ENCODE measurements at places on chromosomes 12 and 14.
A peak's percentile ranks its signal among the peaks of the same experiment; 100 is the strongest.

GRCh38 chr12:123264642-123265041, 7.0 kb downstream of the CDK2AP1 start:
- peak; percentile 31 for DNase-seq

- DNase-seq = no peak
Measured at GRCh38 chr12:123990511-123990910, 17.5 kb downstream of the ZNF664 start.

DNA sequence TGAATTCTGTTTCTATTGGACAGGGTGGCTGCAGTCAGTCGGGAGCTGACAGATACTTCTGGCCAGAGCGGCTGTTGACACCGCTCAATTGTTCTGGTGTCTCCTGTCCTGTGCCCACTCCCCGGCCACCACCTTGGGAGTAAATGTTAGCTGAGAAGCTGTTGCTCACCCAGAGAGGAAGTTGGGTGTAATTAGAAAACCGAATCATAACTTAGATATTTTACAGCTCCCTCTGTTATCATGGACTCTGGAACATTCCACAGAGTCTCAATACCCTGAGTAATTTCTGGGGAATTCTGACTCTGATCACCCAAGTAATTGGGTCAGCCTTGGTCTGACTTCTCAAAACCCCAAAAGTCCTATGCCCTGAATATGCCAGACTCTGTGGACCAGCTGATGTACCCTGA, 58.3 kb upstream of the RFLNA start:
- DNase-seq = no peak

- peak; percentile 86 for DNase-seq
Measured at GRCh38 chr14:102694530-102695166, 82.6 kb upstream of the TRAF3 start.

GRCh38 chr12:91990525-91990924, 155.1 kb downstream of the BTG1 start:
- no peak for DNase-seq

DNA sequence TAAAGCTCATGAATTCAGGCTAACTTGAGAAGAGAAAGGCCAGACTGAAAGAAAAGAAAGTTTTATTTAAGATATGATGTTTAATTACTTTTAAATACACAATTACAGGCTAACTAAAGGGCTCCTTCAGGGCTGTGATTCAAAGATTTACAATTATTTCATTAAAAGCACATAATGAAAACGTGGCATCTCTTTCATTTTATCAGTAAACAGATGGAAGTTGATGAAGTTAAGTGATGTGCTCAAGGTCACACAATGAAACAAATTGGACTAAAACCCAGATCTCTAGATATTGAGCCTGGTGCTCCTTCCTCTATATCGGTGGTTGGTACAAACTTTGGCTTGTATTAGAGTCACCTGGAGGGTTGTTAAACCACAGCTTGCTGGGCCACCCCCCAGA, 13.5 kb upstream of the NFKBIA start:
- DNase-seq = no peak

DNA sequence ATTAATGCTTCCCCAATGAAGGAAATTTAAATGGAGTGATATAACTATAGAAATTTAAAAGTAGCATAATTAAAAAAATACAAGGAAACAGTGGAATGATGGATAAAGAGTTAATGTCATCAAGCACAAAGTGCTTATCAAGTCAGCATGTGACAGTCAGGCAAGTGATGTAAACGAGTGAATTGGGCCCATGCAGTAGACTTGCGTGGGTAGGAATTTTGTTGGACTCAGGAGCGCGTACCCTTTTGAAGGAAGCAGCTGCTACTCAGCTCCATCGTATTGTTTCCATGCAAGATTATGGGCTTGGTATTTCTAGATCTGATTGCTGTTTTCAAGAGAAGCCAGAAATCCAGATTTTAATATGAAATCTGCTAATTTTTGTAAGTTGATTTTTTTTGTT, 4.4 kb upstream of the DYRK4 start:
- DNase-seq = no peak

- DNase-seq = peak; percentile 47
Measured at GRCh38 chr12:78118036-78118435, 287.3 kb downstream of the NAV3 start.

- DNase-seq = no peak
Measured at GRCh38 chr14:33996462-33996861, 45.6 kb upstream of the EGLN3 start.

DNA sequence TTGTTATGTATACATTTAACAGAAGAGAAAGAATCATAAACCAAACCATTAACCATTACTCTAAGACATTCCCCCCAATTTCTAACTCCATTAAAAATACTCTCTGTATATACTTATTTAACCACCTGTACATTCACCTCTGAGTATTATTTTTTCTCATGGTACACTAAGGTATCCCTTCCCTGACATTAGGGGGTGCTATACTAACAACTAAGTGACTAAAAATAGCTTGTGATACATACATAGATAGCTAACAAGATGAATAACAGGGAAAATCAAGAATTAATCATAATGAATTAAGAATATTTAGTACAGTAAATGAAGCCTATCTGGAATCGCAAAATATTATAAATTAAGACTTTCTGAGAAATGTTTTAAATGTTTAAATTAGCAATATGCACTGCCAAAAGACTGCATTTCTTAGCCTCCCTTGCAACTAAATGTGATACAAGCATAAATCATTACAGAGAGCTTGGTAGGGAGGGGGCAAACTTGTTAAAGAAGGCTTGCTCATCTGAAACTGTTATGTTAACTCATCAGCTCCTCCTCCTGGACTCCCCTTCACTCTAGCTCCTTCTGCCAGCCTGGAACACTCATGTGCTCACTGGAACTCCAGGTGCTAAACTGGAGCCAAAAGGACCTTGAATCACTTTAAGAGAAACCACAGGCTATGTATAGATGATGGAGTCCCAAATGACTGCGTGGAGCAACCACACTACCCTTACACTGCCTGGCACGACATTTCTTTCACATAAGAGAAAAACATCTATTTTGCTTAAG, 14.9 kb downstream of the C2CD5 start:
- DNase-seq = no peak

DNA sequence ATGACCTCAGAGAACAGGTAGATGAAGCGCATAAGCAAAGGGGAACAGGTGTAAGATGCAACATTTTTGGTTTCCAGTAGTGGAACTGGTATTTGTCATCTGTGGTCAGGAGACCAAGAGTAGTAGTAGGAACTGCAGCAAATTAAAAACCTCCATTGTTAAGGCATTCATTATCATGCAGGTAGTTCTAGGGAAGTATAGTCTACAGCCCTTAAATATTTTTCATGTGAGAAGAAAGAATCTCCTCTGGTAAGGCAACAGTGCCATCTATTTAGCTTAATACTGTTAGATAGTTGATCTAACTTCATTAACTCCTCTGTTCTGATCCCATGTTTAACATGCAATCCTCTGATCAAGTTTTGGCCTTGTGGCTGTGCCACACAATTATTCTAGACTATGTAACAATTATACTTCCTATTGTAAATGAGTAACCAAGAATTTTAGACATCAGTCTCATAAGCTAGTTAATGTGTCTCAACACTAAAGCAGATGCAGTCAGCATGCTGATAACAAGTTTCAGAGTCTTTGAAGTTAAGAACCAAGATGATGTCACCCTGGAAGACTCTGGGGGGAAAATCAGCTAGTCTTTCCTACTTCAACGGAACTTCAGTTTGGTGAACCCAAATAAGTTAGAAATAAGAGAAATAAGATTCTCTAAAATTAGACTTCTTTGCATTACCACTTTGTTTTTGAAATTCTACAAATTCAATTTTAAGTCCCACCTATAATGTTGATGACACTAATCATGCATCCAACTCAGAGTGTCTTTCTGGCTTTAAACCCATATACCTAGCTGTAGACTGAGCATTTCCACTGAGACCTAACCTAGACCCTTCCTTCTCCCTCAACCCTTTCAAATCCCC, 70.9 kb downstream of the STXBP6 start:
- DNase-seq = no peak

- no peak for DNase-seq
Measured at GRCh38 chr12:123149088-123149487, 1.8 kb downstream of the PITPNM2 start.

- DNase-seq = no peak
Measured at GRCh38 chr14:101019541-101019940, 116.0 kb upstream of the RTL1 start.

- DNase-seq = no peak
Measured at GRCh38 chr14:22877000-22877501, 5.5 kb downstream of the LRP10 start.

DNA sequence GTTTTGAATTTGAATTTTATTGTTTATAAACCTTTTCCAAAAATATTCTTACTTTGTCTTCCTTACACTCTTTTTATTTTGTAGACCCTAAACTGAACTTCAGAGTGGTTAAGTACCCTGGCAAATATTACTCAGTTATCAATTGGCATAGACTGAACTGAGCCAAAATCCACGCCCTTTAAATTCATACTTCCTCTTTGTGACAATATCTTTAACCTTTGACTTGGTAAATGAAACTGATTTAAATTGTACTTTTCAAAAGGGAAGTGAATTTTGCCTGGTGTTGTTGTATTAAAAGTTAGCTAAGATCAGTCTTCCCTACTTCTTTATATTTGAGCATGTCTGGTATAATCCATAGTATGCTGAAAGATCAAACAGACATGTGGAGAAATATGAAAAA, 184.3 kb upstream of the USP15 start:
- no peak for DNase-seq

DNA sequence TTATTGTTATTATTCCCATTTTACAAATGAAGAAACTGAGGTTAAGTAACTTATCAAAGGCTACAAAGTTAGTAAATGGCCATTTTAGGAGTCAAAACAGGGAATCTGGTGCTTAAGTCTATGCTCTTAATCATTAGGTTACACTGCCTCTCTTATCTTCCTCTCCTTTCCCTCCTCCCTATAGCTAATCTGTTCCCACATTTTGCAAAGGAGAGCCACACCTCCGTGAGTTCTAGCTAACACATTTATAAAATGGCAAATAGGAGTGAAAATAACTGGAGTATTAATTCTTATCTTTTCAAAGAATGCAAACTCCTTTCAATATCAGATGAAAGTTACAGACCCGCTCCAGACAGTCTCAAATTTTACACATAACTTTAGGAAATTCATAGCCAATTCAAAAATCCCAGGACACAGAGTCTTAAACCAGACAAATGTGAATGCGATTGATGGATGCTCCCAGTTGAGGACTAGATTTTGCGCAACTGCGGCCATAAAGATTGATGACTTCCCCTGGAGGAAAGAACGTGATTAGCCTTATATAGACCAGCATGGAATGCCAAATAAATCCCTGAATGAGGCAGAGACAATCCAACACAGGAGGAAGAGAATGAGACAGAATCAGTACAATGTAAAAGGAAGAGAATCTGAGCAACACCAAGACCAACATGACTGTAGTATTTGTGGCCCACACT, 225.0 kb upstream of the ARID2 start:
- no peak for DNase-seq

DNA sequence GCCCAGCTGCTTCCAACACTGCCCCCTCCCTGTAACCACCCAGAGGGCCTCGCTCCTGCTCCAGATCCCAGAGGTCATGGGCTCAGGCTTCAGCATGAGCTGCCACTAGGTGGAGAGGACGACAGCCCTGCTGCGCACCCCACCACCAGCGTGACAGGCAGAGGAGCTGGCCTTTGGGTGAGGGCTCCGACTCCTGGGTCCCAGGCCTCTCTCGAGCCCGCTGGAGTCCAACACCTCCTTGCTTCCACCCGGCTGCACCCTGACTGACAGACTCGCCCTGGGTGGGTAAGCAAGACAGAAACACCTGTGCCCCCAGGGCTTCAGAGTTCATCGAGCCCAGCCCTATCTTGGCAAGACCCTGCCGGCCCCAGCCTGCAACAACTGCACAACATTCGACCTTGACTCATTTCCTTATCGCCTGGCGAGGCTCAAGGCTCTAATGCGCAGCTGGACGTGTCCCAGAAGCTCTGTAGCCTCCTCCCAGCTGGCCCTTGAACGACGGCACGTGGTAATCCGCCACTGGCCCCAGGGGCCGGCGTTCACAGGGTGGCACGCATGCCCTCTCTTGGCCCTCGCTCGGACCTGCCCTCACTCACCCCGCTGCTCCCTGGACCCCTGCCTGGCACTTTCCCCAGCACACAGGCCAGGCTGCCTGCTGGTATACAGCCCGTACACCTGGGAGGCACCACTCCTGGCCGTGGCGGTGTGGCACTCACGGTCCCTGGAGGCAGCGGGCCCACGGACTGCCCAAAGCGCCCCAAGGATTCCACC, 28.0 kb downstream of the VPS37B start:
- DNase-seq = peak; percentile 33

- no peak for DNase-seq
Measured at GRCh38 chr14:68793734-68794129, 865 bp upstream of the ZFP36L1 start.

GRCh38 chr14:46054526-46054925, 597.1 kb downstream of the RPL10L start:
- no peak for DNase-seq

DNA sequence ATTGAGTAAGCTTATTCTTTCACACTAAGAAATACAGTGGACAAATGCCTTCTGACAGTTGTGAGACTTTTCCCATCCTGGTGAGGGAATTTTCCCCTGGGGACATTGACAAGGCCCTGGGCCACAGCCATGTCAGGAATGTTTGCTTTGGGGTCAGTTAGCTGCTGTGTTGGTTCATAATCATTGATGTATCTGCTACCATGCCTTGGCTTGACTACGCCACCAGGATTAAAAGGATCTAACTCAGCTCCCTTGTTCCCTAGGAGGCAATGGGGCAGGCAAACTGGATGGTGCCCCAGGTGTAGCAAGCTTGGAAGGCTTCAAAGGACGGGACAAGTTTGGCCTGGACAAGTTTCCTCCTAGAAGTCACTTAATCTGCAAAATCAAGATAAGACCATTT, 3.1 kb upstream of the CCDC88C start:
- no peak for DNase-seq

DNA sequence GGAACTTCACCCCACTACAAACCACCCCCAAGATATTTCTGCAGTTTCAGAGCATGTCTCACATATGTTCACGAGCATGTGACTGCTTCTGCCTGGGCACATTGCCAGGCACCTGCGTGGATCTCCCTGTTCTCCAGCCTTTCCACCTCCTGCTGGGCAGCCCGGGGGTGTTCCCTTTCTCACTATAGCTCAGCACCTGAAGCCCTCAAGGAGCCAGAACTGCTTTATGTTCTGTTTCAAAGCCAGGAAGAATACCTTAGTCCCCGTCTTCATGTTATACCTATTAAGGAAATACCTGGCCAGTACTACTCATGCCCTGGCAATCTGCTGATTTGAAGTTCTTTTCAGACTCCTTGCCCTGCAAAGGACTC, 4.2 kb upstream of the FGF6 start:
- peak; percentile 6 for DNase-seq

GRCh38 chr12:122929812-122930211, 33.9 kb upstream of the VPS37B start:
- DNase-seq = no peak

- DNase-seq = no peak
Measured at GRCh38 chr14:68735856-68736255, 57.0 kb downstream of the ZFP36L1 start.

GRCh38 chr12:106128585-106129328, 10.0 kb downstream of the NUAK1 start:
- DNase-seq = no peak

DNA sequence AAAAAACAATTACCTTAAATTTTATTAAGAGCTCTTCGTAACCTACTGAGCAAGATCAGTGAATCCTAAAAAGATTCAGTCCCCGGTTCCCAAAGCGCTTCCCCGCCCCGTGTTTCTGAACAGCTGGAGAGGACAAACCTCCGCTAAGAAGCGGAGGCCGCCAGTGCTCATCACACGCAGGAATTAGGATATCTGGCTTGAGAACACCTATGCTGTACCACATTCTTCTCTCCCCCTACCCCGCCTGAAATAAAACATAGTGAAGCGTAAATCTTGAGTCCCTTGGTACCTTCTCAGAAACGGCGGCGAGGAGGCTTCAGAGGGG, 774 bp upstream of the WDR20 start:
- no peak for DNase-seq

Data from T47D (cell line).